ENCODE measurements at places on chromosomes 2 and 18.

DNA sequence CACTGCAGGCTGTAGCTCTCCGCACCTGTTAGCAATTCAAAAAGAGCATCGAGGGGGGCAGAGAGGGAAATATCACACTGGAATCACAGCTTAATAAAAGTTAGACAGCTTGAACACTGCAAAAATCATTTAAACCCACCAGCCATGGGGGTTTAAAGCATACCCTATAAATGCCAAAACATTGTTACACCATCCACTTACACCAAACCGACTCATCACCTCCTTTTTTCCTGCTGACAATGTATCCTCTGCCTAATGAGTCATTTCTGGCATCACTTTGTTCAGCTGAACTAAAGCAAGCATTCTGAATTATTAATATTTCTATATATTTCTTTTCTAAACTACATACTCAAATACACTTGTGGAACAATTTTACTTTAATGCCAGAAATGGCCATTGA lies 21.6 kb downstream of the MC4R start:
- DNase-seq: no peak

DNA sequence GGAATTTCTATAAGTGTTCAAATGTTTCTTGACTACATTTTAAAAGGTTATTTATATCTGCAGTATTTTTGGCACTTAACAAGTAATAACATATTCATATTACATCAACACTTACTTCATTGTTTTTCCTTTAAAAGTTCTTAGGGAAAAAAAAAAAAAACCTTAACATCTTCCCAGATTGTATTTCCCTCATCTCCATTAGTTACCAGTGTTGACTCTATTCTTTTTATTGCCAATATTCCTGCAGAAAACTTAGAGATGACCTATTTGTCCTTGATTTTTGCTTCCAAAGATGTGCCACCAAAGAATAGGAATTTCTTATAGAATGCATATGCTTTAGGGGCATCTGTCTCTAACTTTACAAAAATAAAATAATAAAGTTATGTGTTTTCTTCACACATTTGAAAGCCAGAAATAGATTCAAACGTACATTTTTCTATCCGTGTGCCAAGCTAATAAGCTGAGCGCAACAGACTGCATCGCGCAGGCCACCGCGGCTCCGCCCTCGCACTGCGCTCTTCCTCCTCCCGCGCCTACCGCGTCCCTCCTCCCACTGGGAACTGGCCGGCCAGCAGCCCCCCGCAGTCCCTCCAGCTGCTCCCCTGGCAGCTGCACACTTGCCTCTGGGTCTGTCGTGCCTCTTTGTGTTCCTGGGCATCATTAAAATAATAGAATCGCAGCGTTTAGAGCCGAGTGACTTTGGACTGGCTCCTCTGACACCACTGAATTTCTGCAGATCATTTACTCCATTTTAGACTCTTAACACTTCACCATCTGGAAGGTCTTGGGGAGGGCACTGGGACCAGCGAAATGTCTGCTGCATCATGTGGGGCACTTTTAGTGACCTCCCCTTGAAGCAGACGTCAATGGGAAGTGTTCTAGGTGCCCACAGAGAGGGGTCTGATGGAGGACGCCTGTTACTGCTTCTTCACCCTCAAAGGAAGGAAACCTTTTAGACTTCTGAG lies 21.2 kb upstream of the NAB1 start:
- peak; percentile 32 for DNase-seq

GRCh38 chr2:218893349-218894150 lies 12.9 kb downstream of the WNT10A start:
- no peak for DNase-seq

GRCh38 chr2:112790305-112790704 lies 6.0 kb upstream of the IL1A start:
- DNase-seq: no peak

GRCh38 chr2:20425371-20425881 lies 21.4 kb upstream of the RHOB start:
- no peak for DNase-seq

DNA sequence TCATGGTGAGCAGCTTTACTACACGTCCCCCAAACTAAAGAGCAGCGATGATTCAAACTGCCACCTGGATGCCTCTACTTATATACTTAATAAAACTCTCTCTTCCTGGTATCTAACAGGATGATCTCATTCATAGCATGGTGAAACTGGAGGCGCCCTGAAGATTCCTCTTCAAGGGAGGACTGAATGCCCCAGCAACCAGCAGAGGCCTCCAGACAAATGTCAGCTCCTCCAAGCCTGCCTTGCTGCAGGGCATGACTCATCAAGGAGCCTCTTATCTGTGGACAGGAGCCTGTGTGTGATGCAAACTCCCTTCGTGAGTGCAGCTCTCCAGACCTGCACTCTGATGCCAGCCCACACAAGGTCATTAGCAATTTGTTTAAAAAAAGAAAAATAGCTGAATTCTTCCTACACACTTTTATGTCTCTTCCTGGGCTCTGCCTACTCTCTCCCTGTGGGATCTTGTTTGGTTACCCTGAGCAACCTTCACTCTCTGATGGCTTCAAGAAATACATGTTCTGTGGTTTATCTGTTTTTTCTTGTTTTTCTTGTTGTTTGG lies 30.2 kb downstream of the LONRF2 start:
- peak; percentile 42 for DNase-seq

GRCh38 chr2:42568401-42569115 lies at the start of gene MTA3:
Gene MTA3, plus strand, starts transcription at chr2:42568632. Its CDS starts 114 bp downstream, at chr2:42568746.
- DNase-seq: peak; percentile 66

GRCh38 chr2:10844097-10844496 lies 31.5 kb upstream of the PDIA6 start:
- no peak for DNase-seq

DNA sequence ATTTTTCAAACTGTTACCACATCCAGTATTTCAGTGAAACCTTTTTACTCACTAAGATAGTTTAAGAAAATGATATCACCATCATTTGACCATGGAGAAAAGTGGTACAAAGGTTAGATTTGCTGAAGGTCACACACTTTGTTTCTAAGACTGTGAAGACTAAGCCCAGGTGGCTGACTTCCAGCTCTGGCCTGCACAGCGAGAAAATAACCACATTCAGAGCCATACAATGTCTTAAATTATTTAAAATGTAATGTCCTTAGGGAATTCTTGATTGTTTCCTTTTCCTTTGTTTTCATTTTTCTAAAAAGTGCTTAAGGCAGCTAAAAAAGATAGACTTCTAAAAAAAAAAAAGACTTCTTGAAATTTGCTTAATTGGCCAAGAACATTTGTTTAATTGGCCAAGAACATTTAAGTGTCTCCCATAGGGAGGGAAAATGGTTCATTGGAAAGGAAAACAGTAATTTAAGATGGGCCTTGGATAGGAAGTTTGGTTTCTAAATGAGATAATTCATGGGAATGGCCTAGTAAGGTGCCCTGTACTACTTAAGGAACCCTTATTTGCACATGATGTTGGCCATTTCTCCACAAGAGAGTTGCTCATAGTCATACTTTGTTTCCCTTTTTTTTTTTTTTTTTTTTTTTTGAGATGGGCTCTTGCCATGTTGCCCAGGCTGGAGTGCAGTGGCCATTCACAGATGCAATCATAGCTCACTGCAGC lies 45.2 kb downstream of the CYP1B1 start:
- DNase-seq: no peak

DNA sequence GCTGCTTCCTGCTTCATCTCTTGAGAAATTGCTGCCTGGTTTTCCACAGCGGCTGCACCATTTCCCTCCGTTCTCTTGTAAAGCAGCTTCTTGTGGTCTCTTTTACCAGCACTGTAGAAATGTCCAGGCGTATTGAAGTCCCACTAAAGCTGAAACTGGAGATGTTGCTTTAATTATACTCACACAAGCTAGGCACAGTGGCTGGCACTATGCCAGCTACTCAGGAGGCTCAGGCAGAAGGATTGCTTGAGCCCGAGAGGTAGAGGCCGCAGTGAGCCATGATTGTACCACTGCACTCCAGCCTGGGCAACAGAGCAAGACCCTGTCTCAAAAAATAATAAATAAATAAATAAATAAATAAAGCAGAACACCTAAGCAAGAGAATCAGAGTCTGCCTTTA lies 19.2 kb upstream of the ATP9B start:
- no peak for DNase-seq

DNA sequence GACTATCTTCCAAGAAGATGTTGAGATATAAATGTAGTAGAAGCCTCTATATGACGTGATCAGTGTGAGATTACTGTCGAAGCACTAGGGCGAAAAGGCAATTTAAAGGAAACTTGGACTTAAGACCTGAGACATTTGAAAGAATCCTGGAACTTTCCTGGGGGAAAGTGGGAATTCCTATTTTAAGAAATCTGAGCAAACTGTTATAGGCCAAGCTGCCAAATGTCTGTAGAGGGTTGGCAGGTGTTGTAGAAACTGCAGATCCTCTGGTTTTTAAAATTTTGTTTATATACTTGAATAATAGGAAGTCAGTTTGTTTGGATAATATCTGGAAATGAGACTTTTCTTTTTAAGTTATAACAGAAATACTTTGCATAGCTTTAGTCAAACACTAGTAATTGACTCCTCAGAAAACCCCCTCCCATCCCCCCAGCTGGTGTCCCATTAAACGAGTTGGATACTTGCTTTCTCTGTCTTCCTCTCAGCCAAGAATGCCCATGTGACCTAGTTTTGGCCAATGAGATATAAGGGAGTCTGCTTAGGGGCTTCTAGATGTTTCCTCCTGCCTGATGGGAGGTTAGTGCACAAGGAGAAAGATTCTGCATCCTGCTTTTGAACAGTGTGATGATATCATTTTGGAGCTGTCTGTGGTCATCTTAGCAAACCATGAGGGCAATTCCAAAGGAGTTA lies 61.2 kb downstream of the MOGAT1 start:
- DNase-seq: no peak

- DNase-seq: no peak
Measured at GRCh38 chr2:241908686-241909420, 39.3 kb downstream of the RTP5 start.

- DNase-seq: no peak
Measured at GRCh38 chr2:171521361-171522051, 768 bp upstream of the CYBRD1 start.

- DNase-seq: no peak
Measured at GRCh38 chr2:176072951-176073904, 10.5 kb downstream of the EVX2 start.

GRCh38 chr2:163909411-163910080 lies 173.7 kb upstream of the FIGN start:
- no peak for DNase-seq

DNA sequence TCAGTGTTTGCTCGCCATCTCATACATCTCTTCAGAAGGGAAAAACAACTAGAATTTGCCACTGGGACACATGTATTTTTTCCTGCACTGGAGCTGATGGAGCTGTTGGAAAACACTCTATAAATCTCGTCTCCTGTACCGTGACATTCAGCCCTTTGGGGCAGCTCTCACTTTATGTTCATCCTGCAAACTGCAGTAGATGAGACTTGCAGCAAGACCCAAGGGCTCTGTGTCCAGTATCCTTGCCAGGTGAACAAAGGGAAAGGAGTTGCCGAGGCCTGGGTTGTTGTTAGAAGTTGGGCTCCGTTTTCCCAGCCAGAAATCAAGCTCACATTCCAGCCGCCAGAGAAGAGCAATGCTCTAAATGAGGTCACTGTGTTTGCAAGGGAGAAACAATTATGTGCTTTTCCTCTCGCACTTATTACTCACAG lies 285.1 kb downstream of the SLC4A3 start:
- no peak for DNase-seq

GRCh38 chr2:106140113-106140512 lies 54.0 kb downstream of the UXS1 start:
- no peak for DNase-seq

DNA sequence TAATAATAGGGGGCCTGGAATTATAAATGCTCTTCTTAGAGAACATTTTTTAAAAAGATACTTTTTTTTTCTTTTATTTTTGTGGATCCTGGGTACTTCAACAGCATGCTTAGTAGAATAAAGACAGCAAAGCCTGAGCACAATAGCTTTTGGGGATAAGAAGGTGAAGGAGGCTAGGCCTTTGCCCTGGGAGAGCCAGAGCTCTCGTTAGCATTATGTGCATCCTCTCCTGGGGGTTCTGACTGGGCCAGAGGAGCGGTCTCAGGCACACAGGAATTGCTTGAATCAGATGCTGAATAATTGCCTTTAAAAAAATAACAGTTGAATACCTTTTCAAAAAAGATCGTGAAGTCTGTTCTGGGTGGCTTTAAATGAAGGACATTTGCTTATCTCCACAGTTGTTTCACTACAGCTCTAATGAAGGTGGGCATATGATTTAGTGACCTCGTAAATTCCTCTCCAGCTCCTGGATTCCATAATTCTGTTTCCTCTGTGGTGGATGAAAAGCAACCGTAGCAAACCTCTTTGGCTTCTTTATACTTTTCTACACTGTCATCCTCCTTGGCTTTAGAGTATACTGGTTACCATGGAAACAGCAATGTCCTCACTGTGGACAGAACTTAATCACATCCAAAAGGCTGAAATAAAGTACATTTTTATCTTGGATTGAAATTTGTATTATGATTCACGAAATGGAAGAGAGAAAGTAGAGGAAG lies 133.8 kb downstream of the MAIP1 start:
- DNase-seq: no peak

DNA sequence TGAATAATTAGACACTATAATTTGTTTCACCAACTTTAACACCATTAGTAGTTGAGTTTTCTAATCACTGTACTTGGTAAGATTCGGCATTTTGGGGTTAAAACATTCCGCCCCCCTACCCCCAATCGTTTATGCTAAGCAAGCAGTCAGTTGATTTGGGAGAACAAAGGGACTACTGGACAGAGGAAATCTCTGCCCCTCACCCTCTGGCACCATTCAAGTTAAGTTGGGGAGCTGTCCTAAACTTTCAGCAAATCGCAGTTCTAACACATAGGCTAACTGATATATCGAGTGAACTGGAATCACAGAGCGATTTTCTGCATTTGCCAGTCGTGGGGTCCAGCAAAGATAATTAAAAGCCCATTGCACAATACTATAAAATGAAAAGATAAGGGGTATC lies 5.6 kb downstream of the KLF7 start:
- no peak for DNase-seq

DNA sequence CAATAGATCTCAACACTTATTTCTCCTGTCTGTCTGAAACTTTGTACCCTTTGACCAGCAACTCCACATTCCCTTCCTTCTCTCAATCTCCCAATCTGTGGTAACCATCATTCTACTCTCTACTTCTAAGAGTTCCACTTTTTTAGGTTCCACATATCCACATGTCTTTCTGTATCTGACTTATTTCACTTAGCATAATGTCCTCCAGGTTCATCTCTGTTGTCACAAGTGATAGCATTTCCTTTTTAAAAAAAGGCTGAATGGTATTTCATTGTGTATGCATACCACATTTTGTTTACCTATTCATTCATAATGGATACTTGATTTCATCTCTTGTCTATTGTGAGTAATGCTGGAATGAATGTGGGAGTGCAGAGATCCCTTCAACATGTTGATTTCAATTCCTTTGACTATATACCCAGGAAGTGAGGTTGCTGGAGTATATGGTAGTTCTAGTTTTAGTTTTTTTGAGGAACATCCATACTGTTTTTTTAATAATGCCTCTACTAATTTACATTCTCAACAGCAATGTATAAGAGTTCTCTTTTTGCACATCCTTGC lies 18.8 kb upstream of the MMADHC start:
- no peak for DNase-seq

GRCh38 chr2:240320204-240320993 lies 115.1 kb upstream of the GPC1 start:
- no peak for DNase-seq

- no peak for DNase-seq
Measured at GRCh38 chr2:187107001-187107400, 258.0 kb upstream of the ZSWIM2 start.

- no peak for DNase-seq
Measured at GRCh38 chr2:195674491-195675221, 17.6 kb downstream of the SLC39A10 start.

Measured in activated naive CD4-positive, alpha-beta T cell treated with anti-CD3 and anti-CD28 coated beads for 36 hours (primary cell).